Spinal cord (tissue), 10 donors: ENCODE measurements at places on chromosomes 2 and 18.

DNA sequence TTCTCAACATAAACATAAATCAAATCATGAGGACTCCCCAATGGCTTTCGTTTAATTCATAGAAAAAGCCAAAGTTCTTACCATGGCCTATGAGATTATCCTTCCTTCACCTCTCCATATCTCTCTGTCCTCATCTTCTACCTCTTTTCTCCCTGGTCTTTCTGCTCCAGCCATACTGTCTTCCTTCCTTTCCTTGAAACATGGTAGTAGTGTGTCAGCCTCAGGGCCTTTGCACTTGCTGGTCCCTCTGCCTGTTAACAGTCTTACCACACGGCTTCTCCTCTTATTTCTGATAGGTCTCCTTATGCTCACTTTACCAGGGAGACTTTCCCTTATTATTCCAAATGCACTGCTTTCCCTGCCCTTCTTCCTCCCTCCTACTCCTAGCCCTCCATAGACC is 25.6 kb downstream of the APOB start:
- no peak for DNase-seq

GRCh38 chr2:237431372-237431771 is 17.4 kb upstream of the COL6A3 start:
- no peak for DNase-seq

DNA sequence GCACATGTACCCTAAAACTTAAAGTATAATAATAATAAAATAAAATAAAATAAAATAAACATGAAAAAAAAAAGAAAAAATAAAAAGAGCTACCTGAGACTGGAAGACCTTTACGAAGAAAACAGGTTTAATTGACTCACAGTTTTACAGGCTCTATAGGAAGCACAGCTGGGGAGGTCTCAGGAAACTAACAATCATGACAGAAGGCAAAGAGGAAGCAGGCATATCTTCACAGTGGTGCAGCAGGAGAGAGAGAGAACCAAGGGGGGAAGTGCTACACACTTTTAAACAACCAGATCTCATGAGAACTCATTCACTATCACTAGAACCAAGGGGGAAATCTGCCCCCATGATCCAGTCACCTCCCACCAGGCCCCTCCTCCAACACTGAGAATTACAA is 379.3 kb upstream of the VWC2L start:
- no peak for DNase-seq

DNA sequence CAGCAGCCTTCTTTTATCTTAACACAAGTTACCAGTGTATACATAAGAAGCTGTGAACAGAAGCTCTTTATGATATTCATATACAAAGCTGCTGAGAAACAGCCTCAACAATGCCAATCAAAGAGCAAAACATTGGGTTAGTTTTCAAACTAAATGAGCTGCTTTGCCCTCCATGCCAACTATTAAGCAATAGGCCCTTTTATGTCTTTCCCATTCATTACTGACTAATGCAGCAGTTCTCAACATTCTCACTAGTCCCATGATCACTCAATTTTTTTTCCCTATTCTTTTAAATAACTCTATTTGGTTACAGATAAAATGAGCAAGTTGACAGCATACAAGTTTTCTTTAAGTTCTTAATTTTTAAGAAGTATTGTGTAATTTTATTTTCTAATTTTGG is 57.9 kb upstream of the FRZB start:
- no peak for DNase-seq

- no peak for DNase-seq
Measured at GRCh38 chr2:134774786-134775641, 56.2 kb upstream of the TMEM163 start.

- DNase-seq: no peak
Measured at GRCh38 chr2:99857867-99858444, 284.4 kb downstream of the AFF3 start.

DNA sequence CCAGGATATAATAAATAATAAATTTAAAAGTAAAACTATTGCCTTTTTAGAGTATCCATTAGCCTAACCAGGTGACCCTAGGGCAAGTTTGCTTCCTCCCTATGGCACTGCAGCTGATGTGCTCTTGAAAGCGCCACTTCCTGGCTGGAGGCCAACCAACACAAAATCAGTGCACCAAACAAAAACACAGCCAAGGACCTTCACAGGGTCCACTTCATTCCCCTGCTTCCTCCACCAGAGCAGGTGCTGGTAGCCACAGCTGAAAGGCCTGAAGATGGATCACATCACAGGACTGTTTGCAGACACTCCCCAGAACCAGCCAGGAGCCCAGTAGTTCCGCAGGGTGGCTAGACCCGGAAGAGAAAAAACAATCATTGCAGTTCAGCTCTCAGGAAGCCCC is 108.8 kb downstream of the TWIST2 start:
- DNase-seq: no peak
